ENCODE measurements at places on chromosomes 3 and 15.
A peak's percentile ranks its signal among the peaks of the same experiment; 100 is the strongest.

DNA sequence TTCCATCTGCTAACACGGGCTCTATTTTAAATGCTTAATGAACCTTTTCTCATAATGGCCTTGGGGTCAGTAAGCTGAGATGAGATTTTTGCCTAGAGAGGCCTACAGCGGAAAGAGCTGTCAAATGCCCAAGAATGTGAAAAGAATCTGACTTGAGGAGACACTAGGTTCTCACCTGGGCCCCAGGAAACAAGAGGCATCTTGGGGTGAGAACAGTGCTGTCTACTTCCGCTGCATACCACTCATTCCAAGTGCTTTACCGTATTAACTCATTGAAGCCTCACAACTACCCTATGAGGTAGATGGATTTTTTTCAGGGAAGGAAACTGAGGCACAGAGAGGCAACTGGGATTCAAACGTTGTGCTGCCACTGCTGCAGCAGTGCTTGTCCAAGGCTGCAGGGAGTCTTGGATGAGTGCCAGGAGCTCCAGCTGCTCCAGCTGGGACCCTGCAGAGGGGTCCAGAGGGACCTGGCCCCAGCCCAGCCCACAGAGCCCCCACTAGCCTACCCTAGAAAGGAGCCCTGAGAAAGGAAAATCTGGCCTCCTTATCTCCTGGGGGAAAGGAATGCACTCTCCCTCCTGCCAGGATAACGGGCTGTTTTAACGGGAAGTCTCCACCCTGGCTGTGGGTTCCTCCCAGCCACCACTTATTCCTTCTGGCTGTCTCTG is 68.4 kb downstream of the SLC12A8 start:
- DNase-seq, result no peak

- DNase-seq, result no peak
Measured at GRCh38 chr15:66573719-66574595, 8.2 kb upstream of the LCTL start.

GRCh38 chr15:61752001-61752400 is 308.2 kb downstream of the VPS13C start:
- DNase-seq, result no peak

DNA sequence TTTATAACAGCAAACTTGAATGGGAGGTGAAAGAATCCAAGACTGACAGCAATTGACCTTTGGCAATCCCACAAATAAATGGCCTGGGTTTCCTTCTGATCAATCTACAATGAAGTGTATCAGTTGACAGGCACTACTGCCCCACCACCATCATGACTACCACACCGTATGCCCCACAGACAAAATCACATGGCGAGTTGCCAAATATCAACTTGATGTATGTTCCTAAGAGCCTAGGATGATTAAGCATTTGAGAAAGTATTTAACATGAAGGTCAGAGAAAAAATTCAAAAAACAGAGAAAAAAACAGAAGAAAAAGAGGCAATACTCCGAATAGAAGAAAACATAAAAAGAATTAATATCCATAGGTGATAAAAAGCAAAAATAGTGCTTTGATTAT is 215.9 kb upstream of the STAC start:
- DNase-seq, result no peak

DNA sequence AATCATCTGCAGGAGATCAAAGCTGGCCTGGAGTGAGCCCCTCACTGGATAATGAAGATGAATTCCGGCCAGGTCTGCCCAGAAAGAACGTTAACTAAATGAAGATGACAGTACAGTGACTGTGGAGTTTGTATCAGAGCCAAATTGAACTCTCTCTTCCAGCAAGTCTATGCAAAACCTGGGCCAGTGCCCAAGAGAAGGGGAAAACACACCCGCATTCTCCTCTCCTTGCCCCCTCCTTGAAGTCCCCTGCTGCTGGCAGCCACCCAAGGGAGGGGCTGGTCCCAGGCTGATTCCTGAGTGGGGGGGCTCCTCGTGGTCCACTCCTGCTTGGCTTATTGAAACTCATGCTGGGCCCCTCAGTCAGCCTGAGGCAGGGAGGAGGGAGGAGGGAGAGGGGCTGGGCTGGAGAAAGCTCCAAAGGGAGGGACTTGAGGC is 155.7 kb downstream of the RAB11A start:
- DNase-seq, result no peak

DNA sequence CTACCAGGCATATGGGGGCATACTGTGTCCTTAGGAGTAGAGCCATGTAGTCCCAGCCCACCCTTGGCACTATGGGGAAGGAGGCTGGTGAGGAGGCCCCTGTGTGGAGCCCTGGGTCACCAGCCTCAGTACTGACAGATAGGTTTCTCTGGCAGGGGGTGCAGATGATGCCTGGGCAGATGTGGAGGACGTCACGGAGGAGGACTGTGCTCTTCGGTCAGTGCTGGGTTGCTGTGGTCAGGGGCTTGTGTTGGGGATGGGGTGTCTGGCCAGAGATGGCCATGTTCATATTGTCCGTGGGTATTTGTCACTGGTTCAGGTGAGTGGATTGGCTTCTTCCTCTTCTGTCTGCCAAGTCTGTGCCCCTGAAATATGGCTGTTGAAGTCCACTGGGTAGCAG is 20.0 kb downstream of the MTMR14 start:
- no peak for DNase-seq

- no peak for DNase-seq
Measured at GRCh38 chr3:46314517-46314916, 39.4 kb upstream of the CCR2 start.

GRCh38 chr3:171883257-171883892 is 40.2 kb downstream of the TMEM212 start:
- no peak for DNase-seq

GRCh38 chr3:26484140-26484539 is 138.4 kb upstream of the LRRC3B start:
- DNase-seq, result no peak

DNA sequence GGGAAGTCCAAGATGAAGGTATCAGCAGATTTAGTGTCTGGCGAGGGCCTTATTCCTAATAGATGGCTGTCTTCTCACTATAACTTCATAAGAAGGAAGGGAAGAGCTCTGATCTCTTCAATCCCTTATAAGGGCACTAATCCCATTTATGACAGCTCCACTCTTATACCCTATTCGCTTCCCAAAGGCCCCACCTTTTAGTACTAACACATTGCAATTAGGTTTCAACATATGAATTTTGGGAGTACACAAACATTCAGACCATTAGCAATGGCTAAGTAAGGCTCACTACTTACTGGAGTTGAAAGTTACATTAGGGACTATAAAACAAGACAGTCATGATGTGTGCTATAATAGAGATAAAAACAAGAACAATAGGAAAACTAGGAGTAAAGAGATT is 118.9 kb downstream of the NECTIN3 start:
- no peak for DNase-seq

- no peak for DNase-seq
Measured at GRCh38 chr3:67478423-67478822, 176.0 kb downstream of the SUCLG2 start.

- DNase-seq, result no peak
Measured at GRCh38 chr3:101950510-101950909, 101.2 kb downstream of the NFKBIZ start.

DNA sequence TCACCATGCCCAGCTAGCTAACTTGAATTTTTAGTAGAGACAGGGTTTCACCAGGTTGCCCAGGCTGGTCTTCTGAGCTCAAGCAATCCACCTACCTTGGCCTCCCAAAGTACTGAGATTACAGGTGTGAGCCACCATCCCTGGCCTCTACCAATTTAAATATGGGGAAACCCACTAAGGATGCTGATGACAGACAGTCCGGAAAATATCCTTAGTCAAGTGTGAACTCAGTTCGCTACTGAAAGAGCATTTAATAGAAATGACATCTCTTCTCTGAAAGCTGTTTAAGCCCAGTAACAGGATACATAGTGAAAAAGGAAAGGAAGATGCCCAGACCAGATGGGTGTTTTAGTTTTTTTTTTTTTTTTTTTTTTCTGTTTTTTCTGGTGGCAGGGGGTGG is 7.7 kb upstream of the GRAMD2A start:
- no peak for DNase-seq

GRCh38 chr15:91165850-91166249 is 65.8 kb downstream of the SV2B start:
- no peak for DNase-seq

DNA sequence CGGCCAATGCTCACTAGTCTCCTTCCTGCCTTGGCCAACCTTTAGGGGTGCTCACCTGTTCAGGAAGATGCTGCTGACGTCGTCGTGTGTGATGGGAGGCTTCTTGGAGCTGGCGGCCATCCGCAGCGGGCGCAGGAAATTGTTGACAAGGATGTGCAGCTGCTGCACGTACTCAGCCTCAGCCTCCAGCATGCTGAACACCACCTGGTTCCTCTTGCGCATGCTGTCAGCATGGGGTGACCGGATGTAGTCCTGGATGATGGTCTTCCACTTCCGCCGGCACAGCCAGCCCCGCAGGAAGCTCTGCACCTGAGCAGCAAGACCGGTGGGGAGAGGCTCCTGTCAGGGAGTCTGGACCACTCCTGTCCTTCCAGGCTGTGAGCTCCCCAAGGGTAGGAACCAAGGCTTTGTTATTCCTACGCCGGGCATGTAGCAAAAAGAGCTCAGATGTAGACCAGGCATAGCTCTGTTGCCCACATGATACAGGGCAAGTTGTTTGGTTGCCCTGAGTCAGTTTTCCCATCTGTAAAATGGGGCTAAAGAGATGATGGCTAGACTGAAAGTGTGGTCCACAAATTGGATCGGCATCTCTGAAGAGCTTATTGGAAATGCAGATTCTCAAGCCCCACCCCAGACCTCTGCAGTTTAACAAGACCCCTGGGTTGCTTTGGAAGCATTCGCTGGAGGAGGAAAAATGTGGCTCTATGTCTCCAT is 43.7 kb downstream of the RASGRF1 start:
- DNase-seq, result no peak

DNA sequence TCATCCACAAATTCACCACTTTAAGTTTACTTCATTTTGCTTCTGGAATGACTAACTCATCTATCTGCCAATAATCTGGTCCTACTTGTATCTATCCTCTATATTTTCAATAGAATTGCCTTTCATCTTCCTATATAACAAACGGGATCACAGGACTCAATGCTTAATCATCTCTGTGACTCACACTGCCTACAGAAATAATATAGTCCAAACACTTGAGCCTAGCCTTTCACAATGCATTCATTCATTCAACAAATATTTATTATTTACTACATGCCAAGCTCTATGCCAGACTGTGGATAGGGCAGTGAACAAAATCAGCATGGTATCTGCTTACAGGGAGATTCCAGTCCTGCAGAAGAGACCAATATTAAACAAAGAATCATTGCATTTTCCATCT is 16.6 kb upstream of the AGTR1 start:
- no peak for DNase-seq

DNA sequence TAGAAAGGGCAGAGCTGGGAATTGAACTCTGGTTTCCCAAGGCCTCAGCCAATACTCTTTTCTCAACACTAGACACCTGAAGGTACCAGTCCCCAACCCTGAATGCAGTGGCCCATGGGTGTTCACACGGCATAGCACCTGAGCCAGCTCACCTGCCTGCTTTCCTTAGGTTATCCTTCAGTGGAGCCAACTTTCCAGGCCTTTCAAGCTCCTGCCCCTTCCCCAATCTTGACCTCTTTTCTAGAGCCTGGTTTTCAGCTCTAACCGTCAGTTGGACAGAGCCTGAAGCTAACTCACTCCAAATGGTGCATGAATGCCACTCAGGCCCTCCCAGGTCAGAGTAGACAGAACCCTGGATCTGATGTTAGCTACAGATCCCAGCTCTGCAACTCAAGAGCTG is 66.1 kb upstream of the ITGA11 start:
- no peak for DNase-seq

- DNase-seq, result no peak
Measured at GRCh38 chr15:64026591-64026990, 19.7 kb downstream of the DAPK2 start.

- DNase-seq, result no peak
Measured at GRCh38 chr15:100766243-100767000, 113.2 kb upstream of the ALDH1A3 start.

DNA sequence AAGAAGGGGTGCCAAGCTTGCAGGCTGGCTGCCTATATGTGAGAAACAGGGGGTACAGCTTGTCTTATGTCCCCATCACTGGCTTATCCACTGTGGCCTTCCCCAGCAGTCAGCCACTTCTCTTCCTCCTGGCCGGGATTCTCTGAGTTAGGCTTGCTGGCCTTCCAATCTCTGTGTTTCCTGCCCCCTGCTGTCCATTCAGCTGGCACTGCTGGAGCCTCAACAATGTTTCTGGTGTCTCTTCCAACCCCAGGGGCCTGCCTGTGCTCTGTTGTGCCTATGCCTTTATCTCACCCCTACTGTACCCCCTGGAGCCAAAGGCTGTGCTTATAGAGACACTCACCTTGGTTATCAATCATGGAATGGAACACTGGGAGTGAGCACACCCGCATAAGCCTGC is 36.5 kb downstream of the ANAPC13 start:
- no peak for DNase-seq

GRCh38 chr3:16370872-16371740 is 106.1 kb downstream of the OXNAD1 start:
- no peak for DNase-seq

DNA sequence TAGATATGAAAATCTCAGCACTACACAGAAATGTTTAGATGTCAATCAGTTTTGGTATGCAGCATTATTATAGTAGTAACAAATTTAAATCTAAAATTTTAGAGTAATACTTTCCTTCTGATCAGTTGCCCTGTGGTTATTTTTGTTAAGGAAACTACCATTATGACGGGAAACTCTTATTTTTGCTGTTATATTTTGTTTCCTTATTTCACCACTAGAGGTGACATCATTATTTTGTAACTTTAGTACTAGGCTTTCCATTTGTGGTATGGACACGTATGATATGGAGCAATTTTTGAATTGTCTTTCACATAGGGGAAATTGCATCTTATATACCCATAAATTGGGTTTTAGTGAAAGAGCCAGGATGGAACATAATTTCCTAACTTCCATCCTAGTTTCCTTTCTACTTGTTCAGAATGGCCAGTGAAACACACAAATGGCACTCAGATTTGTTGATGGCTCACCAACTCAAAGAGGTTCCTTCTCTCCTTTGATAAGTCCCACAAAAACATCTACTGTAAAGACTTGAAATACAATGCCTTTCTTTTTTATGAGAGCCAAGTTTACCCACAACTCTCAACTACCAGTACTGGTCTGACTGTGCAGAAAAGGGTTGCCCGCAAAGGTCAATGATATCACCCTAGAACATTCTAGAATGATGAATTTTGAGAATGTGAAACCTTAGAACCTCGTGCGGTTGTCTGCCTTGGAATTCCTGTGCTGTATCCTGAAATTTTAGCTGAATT is 19.4 kb upstream of the PPP4R2 start:
- no peak for DNase-seq

DNA sequence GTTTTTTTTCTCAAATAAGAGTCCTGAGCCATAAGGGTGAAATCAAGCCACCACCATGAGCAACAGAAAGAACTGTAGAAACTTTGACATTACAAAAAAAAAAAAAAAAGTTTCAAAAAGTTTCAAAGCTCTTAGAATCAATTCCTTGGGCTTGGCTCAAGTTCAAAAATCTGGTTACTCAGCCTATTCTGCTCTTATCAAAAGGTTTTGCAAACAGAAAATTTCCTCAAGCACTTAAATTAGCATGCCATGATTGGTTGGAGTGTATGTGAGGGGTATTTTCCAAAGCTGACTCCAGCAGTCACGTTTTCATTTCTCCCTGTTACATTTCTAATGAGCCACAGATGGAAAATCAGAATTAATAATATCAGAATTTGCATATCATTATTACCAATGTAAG is 12.1 kb upstream of the PEX5L start:
- DNase-seq, result no peak

- DNase-seq, result peak; percentile 76
Measured at GRCh38 chr3:182697345-182697919, 95.9 kb upstream of the ATP11B start.
